ENCODE measurements at places on chromosomes 2 and 18.

DNA sequence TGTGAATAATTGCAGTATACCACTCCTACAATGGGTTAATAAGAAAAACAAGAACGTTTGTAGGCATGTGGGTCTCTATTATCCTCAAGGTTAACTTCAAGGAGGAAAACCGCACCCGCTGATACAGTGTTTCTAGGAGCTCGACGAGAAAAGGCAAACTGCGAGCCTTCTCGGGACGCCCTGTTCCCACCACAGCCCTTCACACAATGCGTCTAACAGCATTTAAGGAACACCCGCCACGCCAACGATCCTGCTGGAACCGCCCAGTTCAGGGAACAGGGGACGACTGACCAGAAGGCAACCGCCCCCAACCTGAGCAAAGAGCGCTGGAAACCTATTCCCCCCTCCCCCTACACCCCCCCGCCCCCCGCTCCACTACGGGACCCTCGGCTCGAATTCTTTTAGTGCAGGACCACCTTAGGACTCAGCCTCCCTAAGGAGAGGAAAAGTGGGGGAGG lies 710 bp upstream of the TMSB10 start:
- DNase-seq, result peak; percentile 17

- DNase-seq, result no peak
These were observed 7.3 kb downstream of the ASPRV1 start for GRCh38 chr2:69954084-69954483.

- no peak for DNase-seq
These were observed 99.0 kb downstream of the HS1BP3 start for GRCh38 chr2:20551945-20552328.

GRCh38 chr2:62447411-62447810 lies 58.6 kb downstream of the TMEM17 start:
- peak; percentile 67 for DNase-seq

DNA sequence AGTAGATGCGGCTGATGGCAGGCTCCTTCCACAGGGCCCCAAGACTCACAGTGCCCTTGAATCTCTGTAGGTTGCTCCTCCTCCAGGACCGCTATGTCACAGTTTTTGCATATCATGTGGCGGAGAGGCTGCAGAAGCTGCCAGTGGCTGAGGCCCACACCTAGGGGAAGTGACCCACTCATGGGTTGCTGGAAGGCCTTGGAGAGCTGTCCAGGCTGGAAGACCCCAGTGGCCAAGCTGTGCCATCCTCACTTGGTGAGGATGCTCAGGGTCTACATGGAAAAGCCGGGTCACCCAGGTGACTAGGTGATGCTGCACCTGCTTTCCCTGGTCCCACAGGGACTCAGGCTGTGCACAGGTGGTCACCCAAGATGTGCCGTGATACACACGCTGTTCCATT lies 90.6 kb downstream of the SEPTIN10 start:
- DNase-seq, result no peak

DNA sequence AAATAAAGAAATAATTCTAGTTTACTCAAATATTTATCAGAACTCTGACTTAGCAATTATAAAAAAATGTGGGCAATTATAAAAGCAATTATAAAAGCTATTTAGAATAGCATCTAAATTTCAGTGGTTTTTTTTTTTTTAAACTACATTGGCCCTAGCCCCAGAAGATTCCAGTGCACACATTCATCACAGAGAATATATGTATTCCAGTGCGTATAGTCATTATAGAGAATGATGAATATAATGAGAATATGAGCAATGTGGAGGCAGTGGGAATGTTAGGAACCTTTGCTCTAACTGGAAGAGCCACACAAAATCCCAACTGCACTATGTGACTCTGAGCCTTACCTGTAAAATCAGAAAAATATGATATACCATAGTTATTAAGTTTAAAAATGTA lies 10.5 kb downstream of the MAP3K2 start:
- no peak for DNase-seq

GRCh38 chr2:97848306-97848705 lies 134.9 kb downstream of the ZAP70 start:
- DNase-seq, result no peak

DNA sequence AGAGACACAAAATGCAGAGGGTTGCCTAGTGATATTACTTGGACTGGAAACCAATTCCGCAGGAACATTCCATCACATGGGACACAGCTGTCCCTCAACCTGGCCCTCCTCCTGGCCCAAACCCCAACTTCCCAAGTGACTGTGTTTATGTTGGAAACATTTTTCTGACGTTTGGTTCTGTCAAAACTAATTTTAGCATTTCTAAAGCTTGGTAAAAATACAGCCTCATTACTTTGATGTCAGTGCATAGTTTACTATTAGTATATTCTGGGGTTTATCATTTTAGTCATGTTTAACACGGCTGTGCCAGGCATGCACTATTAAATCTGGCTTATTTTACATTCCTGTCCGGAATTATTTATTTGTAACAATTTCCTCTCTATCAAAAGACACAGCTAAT lies 69.9 kb downstream of the GLI2 start:
- no peak for DNase-seq

DNA sequence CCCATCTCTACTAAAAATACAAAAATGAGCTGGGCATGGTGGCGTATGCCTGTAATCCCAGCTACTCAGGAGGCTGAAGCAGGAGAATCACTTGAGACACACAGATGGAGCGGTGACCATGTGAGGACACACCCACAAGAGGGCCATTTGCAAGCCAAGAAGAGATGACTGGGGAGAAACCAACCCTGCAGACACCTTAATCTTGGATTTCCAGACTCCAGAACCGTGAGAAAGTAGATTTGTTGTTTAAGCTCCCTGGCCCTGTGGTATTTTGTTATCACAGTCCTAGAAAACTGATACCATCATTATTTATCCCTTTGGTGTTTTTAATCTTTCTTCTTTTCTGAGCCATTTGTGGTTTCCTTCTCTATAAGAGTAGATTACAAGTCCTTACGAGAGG lies 88.6 kb upstream of the ID2 start:
- no peak for DNase-seq

- no peak for DNase-seq
These were observed 99.1 kb downstream of the GREB1L start for GRCh38 chr18:21341141-21341540.

DNA sequence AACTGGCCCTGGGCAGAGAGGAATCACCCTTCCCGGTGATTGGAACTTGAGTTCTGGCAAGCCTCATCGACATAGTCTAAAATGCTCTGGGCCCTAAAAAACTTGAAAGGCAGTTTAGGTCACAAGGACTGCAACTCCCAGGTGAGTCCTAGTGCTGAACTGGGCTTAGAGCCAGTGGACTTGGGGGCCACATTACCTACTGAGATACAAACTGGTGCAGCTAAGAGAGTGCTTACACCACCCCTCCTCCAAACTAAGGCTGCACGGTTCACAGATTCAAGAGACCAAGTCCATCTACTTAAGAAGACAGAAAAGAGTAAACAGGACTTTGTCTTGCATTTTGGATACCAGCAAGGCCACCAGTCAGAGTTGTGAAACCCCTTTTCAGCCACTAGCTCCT lies 25.3 kb downstream of the ZNF519 start:
- no peak for DNase-seq

- no peak for DNase-seq
These were observed 174.1 kb downstream of the LRATD1 start for GRCh38 chr2:14806613-14807012.

GRCh38 chr2:145799595-145800108 lies 1279.7 kb upstream of the ZEB2 start:
- DNase-seq, result no peak

GRCh38 chr2:160375802-160376469 lies 117.7 kb downstream of the RBMS1 start:
- DNase-seq, result no peak

- DNase-seq, result no peak
These were observed 3.1 kb upstream of the CYTIP start for GRCh38 chr2:157447031-157447430.

DNA sequence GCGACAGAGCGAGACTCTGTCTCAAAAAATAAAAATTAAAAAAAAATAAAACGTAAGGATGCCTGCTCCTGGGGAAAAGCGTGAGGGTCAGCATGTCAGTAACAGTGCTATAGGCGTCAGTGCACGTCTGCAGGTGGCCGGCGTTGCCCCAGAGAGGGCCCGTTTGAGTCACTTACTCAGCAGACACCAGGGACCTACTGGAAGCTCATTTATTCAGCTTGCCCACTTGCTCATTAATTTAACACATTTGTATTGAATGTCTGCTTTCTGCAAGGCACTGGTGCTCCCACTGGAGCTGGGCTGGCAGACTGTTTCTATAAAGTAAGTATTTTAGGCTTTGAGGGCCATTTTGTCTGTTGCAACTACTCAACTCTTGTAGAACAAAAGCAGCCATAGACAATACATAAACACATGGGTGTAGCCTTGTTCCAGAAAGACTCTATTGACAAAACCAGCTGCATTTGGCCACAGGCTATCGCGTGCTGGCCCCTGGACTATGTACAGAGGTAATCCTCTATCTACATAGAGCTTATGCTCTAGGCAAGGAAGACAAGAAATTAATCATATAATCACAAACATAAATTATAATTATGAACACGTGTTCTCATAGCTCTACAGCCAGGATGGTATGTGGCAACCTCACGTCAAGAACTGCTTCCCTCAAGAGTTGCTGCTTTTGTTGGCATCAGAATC lies 73.2 kb downstream of the KLHL29 start:
- no peak for DNase-seq

DNA sequence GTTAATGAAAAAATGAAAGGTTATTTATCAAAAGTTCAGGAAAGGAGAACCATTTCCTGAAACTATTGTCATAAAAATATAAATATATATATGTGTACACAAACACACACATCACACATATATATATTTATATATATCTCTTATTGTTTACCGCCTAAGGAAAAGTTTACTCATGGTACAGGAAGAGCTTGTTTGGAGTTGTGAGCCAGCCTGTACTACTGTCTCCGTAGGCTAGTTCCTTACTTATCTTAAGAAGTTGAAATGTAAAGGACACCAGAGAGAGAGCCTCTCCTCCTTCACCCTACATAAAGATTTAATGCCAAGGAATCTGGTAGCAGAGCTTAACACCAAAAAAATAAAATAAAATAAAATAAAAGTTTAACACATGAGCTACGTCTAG lies 19.6 kb downstream of the DSC1 start:
- DNase-seq, result no peak

- DNase-seq, result no peak
These were observed 251.7 kb downstream of the LRRTM4 start for GRCh38 chr2:77270433-77270832.

GRCh38 chr18:59961070-59961469 lies 61.3 kb downstream of the PMAIP1 start:
- no peak for DNase-seq

DNA sequence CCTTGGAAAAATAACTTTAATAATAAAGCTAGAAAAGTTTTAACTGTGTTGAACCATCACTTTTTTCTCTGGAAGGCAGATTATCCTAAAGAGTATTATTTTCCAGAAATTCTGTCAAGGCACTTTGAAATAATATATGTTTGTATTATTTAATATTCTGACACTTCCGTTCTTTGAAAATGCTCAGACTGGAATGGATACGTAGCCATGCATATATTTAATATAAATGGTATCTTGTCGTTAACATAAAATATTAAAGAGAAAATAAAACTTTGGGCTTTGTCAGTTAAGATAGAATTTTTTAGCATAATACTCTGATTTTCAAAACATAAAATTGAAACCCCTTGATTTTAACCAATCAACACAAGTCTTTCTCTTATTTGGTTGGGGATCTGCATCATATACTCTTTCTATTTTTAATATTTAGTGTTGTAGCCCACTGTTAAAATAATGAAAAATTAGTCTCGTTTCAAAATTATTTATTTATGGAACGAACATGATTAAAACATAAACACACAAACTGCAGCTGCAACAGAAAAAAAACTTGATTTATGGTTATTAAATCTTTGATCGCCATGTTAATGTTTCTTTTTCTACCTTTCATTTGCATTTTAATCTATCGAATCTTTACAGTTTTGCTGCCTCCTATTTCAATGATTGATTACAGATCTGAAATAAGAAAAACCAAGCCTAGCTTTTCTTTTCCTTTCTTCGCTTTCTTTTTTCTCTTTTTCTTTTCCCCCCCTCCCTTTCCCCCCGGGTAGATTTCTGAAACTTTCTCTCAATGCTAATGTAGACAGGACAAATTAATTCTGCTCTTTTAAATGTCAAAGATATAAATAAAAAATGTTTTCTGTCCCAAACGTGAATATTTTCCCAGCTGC lies 145.5 kb downstream of the MEIS1 start:
- DNase-seq, result no peak

- peak; percentile 95 for DNase-seq
These were observed 3.8 kb downstream of the LIPG start for GRCh38 chr18:49565612-49566011.

Data from DMS79 (cell line).